ENCODE measurements at places on chromosomes 7 and 10.

- DNase-seq: no peak
Measured at GRCh38 chr10:19815036-19815730, 1.0 kb upstream of the PLXDC2 start.

- no peak for DNase-seq
Measured at GRCh38 chr10:98790817-98791216, 344.1 kb upstream of the HPS1 start.

DNA sequence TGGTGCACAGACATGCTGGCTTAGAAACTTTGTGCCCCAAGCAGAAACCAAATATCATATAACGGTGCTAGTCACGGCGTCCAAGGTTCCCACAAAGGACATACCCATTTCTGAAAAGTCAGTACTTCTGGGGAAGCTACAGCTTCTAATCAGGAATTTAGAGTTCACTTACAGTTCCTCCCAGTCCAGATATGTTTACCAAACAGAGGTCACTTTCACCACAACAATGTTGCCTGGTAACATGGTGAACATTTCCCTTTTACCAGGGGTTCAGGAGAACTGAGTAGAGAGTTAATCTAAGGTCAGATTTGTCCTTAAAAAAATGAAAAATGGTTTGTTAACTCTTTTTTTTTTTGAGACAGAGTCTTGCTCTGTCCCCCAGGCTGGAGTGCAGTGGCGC is 265.9 kb upstream of the MKLN1 start:
- no peak for DNase-seq

DNA sequence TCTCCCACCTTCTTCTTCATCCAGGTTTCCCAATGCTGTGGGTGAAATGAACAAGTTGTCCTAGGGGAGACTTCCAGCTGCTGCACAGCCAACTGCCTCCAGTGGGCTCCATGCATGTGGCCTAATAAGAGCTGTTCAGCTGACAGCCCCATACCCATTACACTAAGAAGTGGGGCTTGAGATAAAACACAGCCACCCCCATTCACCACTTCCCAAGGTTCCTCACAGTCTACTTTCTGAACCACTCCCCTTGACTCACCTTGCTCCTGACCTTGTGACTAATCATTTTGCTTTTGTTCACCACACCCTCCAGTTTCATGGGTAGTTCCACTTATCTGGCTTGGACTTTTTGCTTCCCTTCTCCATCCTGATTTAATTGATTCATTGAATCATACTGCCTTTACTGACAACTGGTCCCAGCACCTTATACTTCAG is 119.3 kb downstream of the CABCOCO1 start:
- DNase-seq: no peak

DNA sequence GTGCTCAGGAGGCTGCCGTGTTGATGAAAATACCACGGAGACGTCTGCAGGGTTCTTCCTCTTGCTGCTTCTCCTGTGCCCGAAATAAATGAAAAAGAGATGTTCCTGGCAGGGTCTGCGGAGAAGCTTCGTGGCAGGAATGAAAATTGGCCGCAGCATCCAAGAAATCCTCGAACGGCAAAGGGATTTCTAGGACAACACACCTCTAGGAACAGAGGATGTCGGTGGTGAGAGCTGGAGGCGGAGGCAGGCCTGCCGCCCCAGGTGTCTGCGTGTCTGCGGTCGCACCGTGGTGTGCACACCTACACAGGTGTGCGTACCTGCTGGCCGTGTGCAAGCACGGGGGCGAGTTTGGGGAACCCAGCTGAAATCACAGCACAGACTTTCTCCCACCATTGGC is 43.4 kb downstream of the TMEM130 start:
- no peak for DNase-seq

GRCh38 chr10:38025283-38025682 is 14.8 kb downstream of the ZNF33A start:
- no peak for DNase-seq

GRCh38 chr10:1249142-1249920 is 193.1 kb downstream of the WDR37 start:
- DNase-seq: peak; percentile 6

GRCh38 chr7:70893422-70893821 is 238.5 kb upstream of the GALNT17 start:
- DNase-seq: no peak

DNA sequence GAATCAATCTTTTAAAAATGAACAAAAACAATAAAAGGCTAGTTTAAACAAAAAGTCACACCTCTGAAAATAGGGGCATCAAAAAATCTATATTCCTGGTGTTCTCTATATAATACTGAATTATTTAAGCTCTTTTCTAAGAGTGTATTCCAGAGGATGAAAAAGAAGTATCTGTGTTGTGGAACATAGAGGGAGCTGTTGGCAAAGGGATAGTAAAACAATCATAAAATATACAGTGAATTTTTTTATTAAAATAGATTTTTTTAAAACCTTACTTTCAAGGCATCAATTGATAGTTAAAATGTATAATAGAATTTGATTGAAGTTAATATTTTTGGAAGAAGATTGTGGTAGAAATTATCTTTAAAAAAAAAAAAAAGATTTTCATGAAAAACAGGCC is 1409.1 kb upstream of the CELF2 start:
- DNase-seq: no peak

DNA sequence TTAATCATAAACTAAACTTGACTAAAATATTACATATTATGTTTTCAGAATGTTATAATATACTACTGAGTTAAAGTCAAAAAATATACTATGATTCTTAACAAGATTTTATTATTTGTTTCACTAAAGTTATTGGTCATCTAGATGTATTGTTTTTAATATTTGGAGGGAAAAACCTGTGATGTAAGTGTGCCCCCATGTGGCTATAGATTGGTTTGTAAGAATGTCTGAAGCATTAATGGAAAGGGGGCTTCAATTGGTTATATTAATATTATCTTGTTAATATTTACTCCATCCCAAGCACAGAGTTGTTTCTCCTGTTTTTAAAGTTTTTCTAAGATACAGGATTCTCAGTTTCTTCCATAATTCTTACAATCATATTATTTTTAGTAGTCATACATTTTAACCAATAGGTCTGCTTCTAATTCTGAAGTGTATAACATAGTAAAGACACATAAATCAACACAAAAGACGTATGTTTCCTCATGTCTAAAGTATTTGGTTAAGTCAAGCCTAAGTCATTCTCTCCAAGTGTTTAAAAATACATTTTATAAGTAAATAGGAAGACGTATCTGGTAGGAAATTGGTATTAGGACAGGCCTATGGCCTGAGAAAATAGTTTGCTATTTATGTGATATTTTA is 58.0 kb downstream of the GNAT3 start:
- no peak for DNase-seq
